H4 (cell line): ENCODE measurements at places on chromosomes 7 and 10.

GRCh38 chr10:133453516-133454203 is at the start of gene SCART1:
SCART1 (plus strand) TSS chr10:133453945; CDS start chr10:133453998, 53 bp downstream.
- no peak for DNase-seq

DNA sequence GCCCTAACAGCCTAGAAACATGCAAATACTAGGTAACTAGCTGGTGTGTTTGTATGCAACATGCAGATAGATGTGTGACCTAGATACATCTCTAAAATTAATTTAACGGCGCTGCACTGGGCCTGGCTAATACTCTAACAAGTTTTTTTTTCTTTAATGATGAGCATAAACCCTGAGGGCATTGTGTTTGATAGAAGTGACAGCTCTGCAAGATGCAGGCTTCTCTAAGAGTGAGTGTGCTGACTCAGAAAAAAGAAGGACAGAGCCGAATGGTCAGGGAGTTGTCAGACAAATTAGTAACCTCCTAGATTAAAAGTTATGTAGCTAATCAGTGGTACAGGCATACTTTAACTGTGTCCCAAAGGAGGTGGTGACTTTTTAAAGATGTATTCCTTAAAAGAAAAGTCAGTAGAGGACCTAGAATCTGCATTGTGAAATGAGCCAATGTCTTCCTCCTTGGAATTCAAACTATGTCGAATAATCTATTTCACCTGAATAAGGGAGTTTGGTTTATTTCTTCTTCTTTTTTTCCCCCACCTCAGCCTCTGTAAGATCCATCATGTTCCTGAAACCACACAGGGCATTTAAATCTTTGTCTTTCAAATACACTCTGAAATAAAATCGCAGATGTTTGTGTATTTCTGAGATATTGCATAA is 315.1 kb downstream of the GFRA1 start:
- no peak for DNase-seq

GRCh38 chr7:148698397-148699023 is at the start of gene CUL1:
CUL1 (plus strand) TSS chr7:148698903; CDS start chr7:148730123, 31,220 bp downstream.
- peak; percentile 67 for DNase-seq

DNA sequence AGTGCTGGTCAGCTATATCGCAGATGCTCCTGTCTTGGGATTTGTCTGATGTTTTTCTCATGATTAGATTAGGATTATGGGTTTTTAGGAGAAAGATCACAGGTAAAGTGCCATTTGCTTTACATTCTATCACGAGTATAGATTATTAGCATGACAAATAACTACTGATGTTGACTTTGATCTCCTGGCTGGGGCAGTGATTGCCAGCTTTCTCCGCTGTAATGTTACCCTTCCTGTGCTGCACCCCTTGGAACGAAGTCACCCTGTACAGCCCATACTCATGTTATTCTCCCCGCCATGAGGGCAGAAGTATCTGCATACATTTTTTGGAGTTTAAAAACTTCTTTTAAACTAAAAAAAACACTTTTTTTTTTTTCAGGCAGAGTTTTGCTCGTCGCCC is 10.8 kb upstream of the CLDN4 start:
- no peak for DNase-seq
